Effector CD8-positive, alpha-beta T cell (primary cell): ENCODE measurements at places on chromosomes 5 and 9.
A peak's percentile ranks its signal among the peaks of the same experiment; 100 is the strongest.

DNA sequence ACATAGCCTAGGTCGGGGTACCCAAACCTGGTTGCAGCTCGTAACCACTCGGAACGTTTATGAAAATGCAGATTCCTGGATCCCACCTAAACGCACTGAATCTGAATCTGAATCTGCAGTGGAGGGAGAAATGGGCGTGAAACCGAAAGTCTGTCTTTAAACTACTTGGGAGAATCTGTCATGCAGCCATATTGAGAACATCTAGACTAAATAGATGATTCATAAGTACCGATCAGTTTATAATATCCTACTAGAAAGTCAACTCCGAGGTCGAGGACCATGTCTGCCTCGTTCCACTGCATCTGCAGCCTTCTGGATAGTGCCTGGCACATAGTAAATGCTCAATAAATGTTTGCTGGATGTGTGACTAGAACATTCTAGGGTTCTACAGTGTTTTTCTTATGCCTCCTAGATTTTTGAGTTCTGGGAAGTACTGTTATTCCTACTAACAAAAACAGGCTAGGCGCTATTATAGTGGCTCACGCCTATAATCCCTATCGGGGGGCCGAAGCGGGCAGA, 632 bp downstream of the COQ4 start:
- DNase-seq: no peak

DNA sequence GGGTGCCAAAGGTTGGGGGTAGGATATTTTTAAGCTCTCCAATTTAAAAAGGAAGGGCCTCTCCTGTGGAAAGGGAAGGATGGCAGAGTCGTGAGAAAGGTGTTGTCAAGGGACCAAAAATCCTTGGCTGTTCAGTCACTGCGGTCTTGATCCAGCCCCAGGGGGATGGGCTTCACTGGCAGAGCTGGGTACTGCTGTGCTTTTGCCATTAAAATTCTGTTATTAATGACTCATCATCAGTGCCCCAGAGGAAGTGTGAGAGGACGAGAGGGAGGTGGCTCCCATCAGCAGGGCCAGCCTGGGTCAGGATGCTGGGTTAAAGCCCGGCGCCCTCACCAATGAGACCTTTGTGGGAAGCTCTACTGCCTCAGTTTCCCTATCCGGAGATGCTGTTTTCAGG, 16.7 kb downstream of the PCDH12 start:
- no peak for DNase-seq

- DNase-seq: no peak
Observed at GRCh38 chr9:134243778-134244467, 79.6 kb upstream of the RNU6ATAC start.

- no peak for DNase-seq
Observed at GRCh38 chr5:96412868-96413449, 20.1 kb downstream of the PCSK1 start.

GRCh38 chr5:80234116-80234948, 21.5 kb downstream of the SERINC5 start:
- peak; percentile 7 for DNase-seq

DNA sequence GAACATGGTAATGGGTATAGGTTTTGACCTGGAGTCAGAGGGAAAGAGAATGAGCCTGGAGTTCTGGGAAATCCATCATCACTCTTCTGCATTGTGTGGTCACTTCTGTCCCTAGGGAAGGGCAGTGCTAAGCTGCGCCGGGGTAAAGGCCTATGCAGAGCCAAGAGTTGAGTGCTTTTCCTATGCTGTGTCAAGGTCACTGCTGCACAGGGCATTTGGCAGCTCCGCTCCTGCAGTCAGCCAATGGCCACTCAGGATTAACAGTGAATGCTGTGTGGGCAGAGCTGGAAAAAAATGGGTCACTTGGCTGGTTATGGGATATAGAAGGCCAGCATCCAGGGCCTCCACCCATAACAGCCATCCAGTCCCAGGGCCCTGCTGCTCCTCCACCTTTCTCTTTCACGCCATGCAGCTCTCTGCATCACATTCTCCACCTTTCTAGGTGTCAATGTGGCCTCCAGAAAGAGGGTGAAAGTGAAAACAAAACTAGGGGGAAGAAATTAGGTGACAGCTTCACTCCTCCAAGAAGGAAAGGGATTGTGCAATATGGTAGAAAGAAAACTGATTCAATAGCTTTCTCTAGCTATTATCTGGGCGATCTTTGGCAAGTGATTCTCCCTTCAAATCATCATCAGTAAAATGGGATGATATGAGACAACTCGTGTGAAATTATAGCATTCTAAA, 279.3 kb upstream of the ANKRD55 start:
- no peak for DNase-seq

- DNase-seq: no peak
Observed at GRCh38 chr9:14258660-14259239, 55.2 kb downstream of the NFIB start.

DNA sequence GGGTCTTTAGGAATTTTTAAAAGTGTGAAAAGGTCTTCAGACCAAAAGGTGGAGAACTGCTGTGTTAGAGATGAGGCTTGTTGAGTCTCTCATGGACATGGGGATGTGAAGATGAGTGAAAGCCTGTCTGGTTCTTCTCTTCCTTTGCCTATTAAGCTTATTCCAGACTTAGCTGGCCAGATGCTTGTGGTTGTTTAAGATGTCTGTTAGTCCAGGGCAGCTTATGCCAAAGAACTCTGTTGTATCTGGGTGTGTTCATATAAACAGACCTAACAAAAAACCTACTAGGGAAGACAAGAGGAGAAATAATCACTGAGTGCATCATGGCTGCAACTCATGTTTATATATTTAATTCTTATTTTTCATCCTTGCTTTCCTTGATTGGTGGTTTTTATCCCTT, 57.5 kb upstream of the NCS1 start:
- DNase-seq: no peak

- no peak for DNase-seq
Observed at GRCh38 chr9:3431890-3432289, 93.9 kb downstream of the RFX3 start.

GRCh38 chr5:168204165-168204564, 87.3 kb upstream of the WWC1 start:
- DNase-seq: no peak

DNA sequence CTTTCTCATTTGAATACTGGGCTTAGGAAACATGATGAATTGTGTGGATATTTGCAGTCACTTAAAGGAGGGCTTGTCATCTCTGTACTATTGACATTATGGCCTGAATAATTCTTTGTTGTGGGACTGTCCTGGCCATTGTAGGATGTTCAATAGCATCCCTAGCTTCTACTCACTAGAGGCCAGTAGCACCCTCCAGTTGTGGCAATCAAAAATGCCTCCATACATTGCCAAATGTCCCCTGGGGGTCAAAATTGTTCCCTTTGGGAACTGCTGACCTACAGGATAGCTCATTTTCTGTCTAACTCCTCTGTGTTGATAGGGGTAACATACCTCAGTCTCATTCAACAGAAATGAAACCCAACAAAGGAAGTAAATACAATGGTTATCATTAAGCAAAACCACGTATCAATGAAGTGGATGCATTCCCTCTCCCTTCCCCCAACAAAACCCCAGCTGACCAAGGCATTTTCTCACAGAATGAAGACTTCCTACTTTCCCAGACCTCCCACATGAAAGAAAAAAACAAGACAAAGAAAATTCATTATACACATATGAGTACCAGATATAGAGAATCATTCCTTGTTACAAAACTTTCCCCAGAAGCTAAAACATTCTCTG, 18.1 kb downstream of the FYB1 start:
- no peak for DNase-seq

- DNase-seq: no peak
Observed at GRCh38 chr9:31119890-31120454, 1264.5 kb upstream of the ACO1 start.

DNA sequence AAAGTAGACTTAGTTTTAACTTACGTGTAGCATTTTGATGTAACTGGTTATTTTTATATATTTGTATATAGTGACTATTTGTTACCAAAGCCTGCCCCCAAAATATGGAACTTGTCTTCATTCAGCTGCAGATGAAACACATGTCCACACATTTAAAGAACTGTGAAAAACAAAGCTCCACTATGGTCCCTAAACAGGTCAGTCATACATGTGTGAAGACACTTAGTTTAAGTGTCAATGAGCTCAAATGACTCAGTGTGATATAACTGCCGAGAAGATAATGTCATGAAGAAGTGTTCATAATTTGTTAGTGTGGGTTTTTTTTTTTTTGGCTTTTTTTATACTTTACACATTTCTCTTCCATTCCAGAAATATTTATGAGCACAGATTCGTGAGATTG, 28.2 kb downstream of the HAVCR1 start:
- no peak for DNase-seq

DNA sequence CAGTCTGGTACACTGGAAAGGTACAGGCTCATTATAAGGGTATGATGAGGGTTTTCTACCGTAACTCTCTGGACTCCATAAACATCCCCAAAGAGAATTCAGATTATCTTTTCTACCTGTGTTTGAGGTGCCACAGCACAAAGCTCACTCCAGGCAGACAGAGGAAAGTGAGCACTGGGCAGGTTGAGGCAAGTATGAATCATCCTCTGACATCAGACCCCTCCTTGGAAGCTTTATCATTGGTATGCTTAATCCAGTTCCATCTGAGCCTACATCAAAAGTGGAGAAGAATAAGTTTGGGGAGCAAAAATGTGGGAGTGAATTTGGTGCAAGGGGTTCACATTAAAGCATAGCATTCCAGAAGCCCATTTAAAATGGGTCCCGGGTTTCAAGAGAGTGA, 21.7 kb downstream of the C9orf152 start:
- no peak for DNase-seq

GRCh38 chr9:70635790-70636189, 221.3 kb upstream of the KLF9 start:
- DNase-seq: no peak

- DNase-seq: no peak
Observed at GRCh38 chr9:20331095-20331685, 291.1 kb downstream of the MLLT3 start.

- no peak for DNase-seq
Observed at GRCh38 chr9:103680581-103680980, 413.5 kb upstream of the SMC2 start.

GRCh38 chr5:177369645-177370440, 12.1 kb downstream of the RGS14 start:
- no peak for DNase-seq

- DNase-seq: no peak
Observed at GRCh38 chr9:32866273-32866672, 82.9 kb downstream of the TMEM215 start.

- no peak for DNase-seq
Observed at GRCh38 chr5:173689171-173689736, 72.8 kb upstream of the BOD1 start.

DNA sequence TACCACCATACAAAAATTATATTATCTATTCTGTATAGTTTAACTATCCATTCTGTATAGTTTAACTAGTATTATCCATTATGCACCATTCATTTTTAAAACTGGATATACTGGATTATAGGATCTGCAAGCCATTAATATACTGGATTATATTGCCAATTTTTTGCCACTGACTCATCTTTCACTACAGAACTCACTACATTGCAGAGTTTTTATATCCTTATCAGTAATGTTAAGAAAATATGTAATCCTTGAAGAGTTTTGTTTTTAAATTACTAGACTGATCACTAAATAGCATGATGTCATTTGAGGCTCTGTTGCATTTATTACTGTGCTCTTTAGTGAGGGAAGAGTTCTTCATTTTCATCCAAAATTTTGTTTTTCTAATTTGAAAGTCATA, 109.8 kb upstream of the SNX2 start:
- DNase-seq: no peak

GRCh38 chr5:112491257-112491656, 72.2 kb upstream of the EPB41L4A start:
- no peak for DNase-seq

DNA sequence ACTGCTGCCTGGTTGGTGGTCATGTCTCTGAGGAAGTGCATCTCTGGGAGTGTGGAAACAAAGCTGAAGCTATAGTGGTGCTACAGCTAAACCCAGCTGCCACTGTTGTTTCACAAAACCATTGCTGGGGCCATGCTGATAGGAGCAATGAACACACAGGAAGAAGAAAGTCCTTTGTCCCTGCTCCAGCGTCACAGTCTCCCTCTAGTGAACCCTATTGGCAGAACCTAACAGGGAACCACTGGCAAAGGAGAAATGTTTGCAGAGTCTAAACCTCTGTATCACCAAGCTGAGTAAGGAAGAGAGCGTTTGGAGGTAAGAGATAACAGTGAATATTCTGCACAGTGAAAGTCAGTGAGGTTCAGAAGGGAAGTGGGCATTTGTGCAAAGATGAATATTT, 244.0 kb downstream of the YTHDC2 start:
- no peak for DNase-seq

GRCh38 chr5:32837211-32837610, 126.1 kb downstream of the NPR3 start:
- no peak for DNase-seq

- no peak for DNase-seq
Observed at GRCh38 chr9:110095161-110095595, 112.8 kb downstream of the C9orf152 start.

GRCh38 chr9:19127871-19128500, 694 bp upstream of the PLIN2 start:
- peak; percentile 6 for DNase-seq

DNA sequence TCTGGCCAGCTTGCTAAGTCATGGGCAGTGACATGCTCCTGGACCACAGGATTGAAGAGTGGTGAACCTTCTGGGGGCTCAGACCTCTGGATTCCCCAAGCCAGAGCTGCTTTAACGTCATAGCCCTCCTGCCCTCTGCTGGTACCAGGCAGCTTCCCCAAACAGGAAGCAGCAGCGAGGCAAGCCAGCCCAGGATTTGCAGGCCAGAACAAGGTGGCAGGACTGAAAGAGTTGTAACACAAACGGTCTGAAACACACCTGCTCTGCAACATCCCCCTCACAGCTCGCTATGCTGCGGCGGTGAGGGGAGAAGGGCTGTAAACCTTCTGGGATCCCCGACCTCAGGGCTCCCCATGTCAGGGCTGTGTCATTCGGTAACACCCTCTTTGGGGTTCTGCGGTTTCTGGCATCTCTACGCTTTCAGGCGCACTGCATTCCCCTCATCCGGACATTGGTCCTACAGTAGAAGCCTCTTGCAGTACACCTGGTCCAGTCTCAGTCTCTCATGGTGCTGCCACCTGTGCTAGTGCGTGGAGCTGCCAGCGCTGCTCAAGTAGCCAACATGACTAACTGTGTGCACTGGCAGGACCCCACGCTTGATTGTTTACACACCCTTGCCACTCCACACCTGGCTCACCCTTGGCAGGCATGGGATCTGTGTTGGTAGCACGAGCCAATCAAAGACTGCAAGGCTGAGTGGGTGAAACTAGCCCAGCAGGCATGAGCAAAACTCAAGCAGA, 893.3 kb downstream of the PTPRD start:
- no peak for DNase-seq

DNA sequence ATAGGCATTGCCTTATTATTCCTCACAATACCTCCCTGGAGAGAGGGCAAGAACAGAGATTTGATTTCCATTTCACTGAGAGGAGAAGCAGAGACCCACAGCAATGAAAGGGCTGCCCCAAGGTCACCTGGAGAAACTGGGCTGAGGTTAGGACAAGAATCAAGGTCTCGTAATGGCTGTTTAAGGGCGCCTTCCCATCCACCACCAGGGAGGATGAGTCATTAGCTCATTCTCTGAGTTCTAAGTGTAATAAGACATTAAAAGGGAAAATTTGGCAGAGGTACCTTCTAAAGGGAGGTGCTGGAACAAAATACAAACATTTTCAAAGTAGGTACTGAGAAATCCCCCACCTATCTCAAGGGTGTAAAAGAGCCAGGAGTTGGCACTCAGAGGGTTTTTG, 52.6 kb upstream of the TCERG1 start:
- no peak for DNase-seq
